ENCODE measurements at places on chromosomes 3 and 15. TPM values are rescaled to one million over a fixed set of nuclear protein-coding genes. Genes with fewer than 3 reads are reported as not detected.

AP2M1 gene
- 104 TPM for total RNA-seq

DNA sequence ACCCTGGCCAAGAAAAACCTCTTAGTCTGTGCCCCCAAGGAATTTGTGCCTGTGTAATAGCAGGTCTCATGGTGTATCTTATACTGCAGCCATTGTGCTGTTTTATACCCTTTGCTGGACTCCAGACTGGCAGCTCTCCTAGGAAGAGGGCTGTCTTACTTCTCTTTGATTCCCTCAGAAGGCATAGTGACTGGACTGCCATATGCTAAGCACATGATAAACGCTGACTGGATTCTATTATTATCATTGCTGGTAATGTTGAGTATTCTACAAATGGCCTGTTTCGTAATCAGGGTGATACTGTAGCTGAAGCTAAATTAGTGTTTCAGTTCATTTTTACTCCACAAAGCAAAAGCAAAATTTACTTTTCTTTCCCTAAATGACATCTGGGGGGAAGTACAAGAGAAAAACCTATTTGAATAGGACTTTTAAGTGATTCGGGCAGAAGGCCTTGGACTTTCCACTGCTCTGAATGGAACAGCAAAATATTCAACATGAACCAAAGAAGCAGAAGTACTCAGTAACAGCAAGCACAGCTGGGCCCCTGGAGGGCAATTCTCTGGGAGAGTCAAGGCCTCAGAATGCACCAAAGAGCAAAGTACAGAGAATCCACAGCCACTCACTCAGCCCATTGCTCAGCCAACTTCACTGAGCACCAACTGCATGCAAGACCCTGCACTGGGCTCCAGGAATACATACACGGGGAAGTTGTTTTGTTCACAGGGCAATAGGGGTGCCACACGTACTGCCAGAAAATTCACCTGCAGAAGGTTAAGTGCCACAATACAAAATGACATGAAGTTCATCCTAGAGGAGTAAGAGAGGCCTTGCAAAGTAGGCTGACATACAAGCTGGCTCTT, 7.9 kb upstream of the BCL2A1 start:
- H3K4me1 ChIP-seq: no peaks in the 10 kb centered on the region
- H3K27me3 ChIP-seq: no peaks in the 10 kb centered on the region
- no peak overlapping the region for H3K4me3 ChIP-seq

DNA sequence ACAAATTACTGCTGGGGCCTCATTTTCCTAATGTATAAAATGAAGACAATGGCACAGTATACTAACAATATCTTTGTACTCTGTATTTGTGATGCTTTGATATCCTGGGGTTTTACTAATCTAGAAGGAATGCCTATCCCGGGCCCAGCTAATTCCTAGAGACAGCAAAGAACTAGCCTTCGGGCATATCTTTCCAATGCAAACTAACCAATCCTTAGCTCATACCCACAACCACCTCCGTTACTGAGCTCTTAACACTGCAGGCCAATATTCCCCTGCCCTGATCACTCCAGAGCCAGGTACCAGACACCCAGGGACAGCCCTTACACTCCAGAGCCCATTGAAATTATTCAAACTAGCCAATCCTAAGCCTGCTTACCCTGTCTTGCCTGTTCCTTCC, 309.0 kb downstream of the ULK4 start:
- H3K4me3 ChIP-seq: no peak overlapping the region
- no peak overlapping the region for H3K27ac ChIP-seq
- H3K27me3 ChIP-seq: no peaks in the 10 kb centered on the region
- H3K36me3 ChIP-seq: no peaks in the 10 kb centered on the region
- DNase-seq: no peak
- no peaks in the 10 kb centered on the region for H3K4me1 ChIP-seq

- no peaks in the 10 kb centered on the region for H3K36me3 ChIP-seq
- peaks cover 10% of the 10 kb centered on the region for H3K4me1 ChIP-seq
- H3K27me3 ChIP-seq: no peaks in the 10 kb centered on the region
- no peak overlapping the region for H3K27ac ChIP-seq
Measured at GRCh38 chr15:70251246-70251990, 153.7 kb upstream of the TLE3 start.

DNA sequence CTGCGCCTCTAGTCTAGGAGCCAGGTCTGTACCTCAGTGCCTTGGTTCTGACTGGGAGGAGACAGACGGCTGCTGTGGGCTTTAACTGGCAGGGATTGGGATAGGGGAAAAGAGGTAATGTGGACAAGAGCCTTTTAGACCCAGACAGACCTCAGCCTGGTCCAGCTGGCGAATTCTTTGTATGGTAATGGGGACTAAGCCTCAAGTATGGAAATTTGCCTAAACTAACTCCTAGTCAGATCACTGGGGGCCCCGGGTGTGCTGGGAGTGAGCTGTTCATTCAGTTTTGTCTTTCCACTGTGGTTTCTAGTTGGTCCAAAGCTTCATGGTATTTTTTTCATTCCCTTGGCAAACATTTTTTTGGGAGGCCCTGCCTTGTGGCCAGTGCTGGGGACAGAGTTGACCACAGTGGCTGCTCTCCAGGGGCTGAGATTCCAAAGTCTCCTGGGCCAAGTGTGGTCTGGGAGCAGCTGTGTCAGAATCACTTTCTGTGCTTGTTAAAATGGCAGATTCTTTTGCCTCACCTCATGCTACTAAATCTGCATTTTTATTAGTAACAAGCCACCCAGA, 261.4 kb upstream of the C2CD4B start:
- no peak for DNase-seq
- H3K27ac ChIP-seq: no peak overlapping the region
- H3K36me3 ChIP-seq: no peaks in the 10 kb centered on the region
- no peaks in the 10 kb centered on the region for H3K4me1 ChIP-seq

STRA6 gene
- not detected for total RNA-seq

SOX14 gene
- total RNA-seq: not detected

DNA sequence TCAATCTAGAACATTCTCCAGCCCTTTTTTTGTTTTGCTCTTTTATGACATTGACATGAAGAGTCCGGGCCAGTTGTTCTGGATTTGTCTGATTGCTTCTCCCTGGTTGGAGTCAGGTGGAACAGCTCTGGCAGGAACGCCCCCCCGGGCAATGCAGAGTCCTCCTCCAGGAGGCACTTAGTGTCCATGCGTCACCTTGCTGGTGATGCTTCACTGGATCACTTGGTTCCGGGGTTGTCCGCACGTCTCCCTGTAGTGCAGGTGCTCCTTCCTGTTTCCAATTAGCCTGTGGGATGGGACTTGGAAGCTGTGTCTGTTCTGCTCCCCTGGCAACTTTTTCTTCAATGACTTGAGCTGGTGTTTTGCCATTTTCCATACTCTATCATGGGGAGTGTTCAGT, 9.8 kb downstream of the CSK start:
- peaks cover 66% of the 10 kb centered on the region for H3K4me1 ChIP-seq
- peaks cover 12% of the 10 kb centered on the region for H3K36me3 ChIP-seq
- no peak for DNase-seq
- H3K27me3 ChIP-seq: no peaks in the 10 kb centered on the region

DNA sequence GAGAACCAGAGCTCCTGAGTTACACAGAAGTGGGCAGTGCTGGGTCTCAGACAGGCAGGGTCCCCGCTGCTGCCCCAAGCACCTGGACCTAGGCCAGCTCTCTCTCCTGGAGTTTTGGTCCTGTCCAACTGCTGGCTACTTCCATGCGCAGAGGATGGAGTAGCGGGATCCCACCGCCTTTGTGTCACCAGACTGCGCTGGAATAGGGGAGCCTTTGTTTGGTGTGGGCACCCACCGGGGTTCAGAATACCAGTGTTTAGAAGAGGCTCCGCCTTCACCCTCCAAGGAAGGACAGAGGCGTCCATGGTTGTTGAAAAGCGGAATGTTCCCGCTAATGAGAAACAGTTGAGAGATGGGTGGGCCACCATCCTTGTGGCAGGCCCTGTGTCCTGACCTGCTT, 154.4 kb downstream of the DNAJB8 start:
- H3K4me3 ChIP-seq: no peak overlapping the region
- no peaks in the 10 kb centered on the region for H3K27me3 ChIP-seq
- no peaks in the 10 kb centered on the region for H3K36me3 ChIP-seq
- no peaks in the 10 kb centered on the region for H3K4me1 ChIP-seq

DNA sequence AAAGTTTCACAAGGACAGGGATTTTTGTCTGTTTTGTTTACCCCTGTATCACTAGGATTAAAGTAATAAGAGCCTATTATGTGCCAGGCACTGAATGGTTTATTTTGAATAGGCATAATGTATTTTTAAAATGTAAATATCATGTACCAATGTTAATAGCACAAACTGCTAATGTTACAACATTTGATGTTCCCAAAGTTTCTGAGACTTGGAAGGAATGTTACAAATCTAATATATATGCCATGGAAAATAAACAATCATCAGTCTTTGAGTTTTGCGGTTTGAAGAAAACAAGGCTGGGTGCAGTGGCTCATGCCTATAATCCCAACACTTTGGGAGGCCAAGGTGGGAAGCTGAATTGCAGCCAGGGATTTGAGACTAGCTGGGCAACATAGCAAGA, 159.4 kb downstream of the CDIN1 start:
- no peaks in the 10 kb centered on the region for H3K27me3 ChIP-seq
- H3K27ac ChIP-seq: no peak overlapping the region
- no peaks in the 10 kb centered on the region for H3K36me3 ChIP-seq
- no peak for DNase-seq
- H3K4me3 ChIP-seq: no peak overlapping the region
- no peaks in the 10 kb centered on the region for H3K4me1 ChIP-seq

GRCh38 chr3:124461838-124462632, 268.2 kb upstream of the UMPS start:
- H3K4me3 ChIP-seq: no peak overlapping the region
- peaks cover 5% of the 10 kb centered on the region for H3K4me1 ChIP-seq
- H3K27ac ChIP-seq: no peak overlapping the region
- no peaks in the 10 kb centered on the region for H3K36me3 ChIP-seq

CAMKV gene
- not detected for total RNA-seq

CLDN18 gene
- total RNA-seq: 1.4 TPM

Data from stomach (tissue), 19 donors.